ENCODE measurements at places on chromosomes 1 and 21. TPM values are rescaled to one million over a fixed set of nuclear protein-coding genes. Genes with fewer than 3 reads are reported as not detected.

TSPAN1 gene
- total RNA-seq, result 139 TPM

ACTN2 gene
- total RNA-seq, result not detected

UTS2 gene
- 23.8 TPM for total RNA-seq

MAN1C1 gene
- 0.48 TPM for total RNA-seq

SH2D5 gene
- total RNA-seq, result 1.1 TPM

KRTAP13-2 gene
- total RNA-seq, result not detected

SPRR2A gene
- total RNA-seq, result not detected

MARK1 gene
- 1.9 TPM for total RNA-seq

ICOSLG gene
- total RNA-seq, result 2.9 TPM

IL10 gene
- not detected for total RNA-seq

PLD5 gene
- not detected for total RNA-seq

VHLL gene
- not detected for total RNA-seq

KRTAP12-2 gene
- not detected for total RNA-seq

GRCh38 chr1:246573491-246573890 is 7.2 kb downstream of the CNST start:
- DNase-seq, result no peak

DNA sequence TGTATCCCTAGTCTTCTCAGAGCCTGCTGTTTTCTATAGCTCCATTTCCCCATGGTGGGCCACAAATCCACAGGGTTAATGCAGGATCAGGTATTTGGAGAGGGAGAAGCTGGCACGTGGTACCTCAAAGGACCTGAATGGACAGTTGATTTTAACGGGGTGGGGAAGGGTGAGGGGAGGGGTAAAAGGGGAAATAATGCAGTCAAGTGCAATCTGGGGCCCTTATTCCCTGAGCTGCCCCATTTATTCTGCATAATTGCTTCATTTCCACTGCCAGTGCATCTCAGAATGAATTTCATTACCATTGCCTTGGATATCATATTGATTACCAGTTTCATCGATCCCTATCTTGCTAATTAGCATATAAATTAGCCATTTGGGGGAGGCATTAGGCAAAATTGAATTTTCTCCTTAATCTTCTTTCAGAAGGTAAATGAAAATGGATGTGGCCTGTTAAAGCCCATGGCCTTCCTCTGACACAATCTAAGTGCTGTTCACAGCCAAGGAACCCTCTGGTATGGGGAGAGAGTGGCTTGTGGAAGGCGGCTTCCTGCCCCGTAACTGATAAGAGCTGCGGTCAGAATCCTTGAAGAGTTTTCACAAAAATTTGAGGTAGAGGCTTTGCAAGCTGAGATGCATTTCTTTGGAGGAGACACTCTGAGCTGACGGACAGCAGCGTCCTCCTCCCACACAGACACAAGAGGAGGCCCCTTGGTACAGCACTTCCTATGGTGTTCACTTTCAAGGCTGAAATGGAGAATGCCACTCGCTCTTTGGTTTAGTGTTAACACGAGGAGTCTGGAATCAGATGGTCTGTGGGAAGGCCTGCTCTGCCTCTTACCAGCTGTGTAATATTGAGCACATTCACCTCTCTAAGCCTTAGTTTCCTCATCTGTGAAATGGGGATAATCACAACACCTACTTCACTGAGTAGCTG is 34.4 kb downstream of the PHC2 start:
- no peak for DNase-seq

GRCh38 chr21:33109574-33110339 is 39.8 kb downstream of the OLIG1 start:
- DNase-seq, result no peak

- no peak for DNase-seq
Observed at GRCh38 chr1:201554190-201554600, 15.3 kb downstream of the NAV1 start.

- DNase-seq, result peak; percentile 58
Observed at GRCh38 chr1:241998412-241998921, 431 bp downstream of the MAP1LC3C start.

- no peak for DNase-seq
Observed at GRCh38 chr1:225458222-225458631, 30.4 kb upstream of the LBR start.

GRCh38 chr1:19640363-19641316 is 3.5 kb upstream of the NBL1 start:
- peak; percentile 39 for DNase-seq

DNA sequence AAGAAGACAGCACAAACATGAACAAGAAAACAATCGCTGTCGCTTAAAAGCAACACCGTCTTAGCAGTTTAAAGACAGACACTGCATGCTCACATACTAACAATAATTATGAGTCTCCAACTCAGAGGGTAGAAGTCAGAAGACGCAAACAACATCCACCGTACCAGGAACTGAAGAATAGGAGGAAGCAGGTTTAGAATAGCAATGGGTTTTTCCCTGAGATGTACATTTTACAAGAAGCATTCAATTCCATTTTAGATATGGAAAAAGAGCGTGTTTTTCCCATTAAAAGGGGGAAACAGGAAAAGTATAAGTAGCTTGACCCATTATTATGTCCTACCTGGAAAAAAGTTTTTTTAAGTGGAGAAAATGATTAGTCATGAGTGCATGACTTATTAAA is 34.5 kb upstream of the KCNE1 start:
- no peak for DNase-seq

GRCh38 chr1:21451212-21451611 is 11.3 kb downstream of the NBPF3 start:
- DNase-seq, result no peak

DNA sequence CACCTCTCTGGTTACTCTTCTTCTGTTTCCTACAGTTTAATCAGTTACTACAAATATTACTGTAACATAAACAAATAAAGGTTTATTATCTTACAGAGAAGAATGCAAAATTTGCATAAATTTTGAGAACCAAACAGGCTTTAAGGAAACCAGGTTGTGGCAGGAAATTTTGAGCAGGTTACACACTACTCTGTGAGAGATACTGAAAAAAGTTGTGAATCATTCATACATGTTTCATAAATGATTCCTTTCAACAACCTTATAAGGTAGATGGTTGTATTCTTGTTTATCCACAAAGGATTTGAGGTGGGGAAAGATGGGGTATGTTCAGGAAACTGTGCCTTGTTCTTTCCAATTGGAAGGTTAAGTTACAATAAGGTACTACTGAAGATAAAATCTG is 58.6 kb downstream of the MAST2 start:
- no peak for DNase-seq

DNA sequence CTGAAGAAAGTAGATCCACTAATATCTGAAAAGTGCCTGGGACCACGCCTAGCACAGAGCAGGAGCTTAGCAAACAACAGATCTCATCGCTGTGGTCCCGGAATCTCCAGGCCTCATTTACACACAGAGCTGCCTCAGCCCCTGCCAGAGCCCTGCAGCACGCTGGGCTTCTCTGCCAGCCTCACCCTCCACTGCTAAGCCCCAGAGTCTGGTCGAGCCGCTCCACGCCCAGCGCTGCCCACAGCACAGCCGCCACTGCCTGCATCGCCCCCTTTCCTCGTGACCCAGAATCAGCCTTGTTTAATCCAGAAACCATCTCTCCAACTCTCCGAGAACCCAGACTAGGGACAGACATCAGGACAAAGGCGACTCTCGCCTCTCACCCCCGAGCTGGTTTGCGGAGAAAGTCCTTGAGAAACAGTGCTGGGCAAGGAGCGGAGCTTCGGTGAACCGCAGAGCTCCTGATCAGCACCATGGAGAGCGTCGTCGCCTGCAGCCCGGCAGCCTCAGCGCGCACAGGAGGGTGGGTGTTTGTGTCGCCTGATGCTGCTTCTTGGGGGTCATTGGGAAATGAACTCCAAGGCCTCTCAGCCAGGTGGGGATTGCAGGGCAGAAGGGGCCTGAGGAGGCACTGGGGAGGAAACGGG is 145.1 kb downstream of the NPHP4 start:
- no peak for DNase-seq

DNA sequence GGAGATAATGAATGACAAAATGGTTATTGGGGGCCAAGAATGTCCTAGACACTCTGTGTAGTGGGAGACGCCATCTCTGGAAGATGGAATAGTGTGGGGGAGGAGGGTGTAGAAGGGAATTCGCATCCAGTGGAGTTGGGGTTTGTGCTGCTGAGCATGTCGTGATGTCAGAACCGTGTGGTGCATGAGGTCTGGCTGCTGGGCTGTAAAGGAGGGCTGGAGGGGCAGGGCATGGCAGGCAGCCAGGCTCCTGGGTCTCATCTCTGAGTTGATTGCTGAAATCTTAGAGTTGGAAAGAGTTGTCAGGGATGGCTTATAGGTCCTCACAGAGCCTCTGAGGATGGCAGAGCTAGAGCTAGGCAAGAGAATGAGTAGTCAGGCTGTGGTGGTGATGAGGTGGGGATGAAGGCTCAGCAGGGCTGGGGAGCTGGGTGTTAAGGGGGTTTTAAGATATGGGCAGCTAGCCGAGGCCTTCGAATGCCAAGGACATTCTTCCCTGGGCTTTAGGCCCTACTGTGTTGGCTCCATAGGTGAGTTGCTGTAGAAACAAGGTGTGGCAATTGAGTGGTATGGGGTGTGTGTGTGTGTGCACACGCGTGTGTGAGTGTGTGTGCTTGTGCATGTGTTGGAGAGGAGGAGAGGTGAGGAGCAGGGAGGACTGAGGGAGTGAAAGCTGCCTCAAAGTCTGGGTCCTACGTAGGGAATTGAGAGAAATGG is 1.9 kb downstream of the PPFIA4 start:
- DNase-seq, result no peak
